ENCODE measurements at places on chromosomes 7 and 10.

GRCh38 chr10:110843031-110843430 is 28.7 kb upstream of the PDCD4 start:
- DNase-seq: no peak

DNA sequence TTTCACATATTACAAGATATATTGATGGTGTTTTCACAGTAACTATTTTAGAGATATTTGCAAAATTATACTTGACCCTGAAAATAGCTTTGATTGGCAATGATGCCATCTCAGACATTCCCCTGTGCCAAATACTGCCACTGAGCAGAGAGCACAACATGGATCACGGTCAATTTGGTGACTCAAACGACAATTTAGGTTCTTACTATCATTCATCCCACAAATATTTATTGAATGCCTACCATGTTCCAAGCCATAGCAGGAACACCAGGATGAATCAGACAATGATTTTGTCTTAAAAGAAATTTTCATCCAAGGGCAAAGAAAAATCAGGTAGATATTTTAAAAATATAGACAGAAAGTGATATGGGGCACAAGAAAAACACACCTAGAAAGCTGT is 153.2 kb upstream of the ADO start:
- no peak for DNase-seq

DNA sequence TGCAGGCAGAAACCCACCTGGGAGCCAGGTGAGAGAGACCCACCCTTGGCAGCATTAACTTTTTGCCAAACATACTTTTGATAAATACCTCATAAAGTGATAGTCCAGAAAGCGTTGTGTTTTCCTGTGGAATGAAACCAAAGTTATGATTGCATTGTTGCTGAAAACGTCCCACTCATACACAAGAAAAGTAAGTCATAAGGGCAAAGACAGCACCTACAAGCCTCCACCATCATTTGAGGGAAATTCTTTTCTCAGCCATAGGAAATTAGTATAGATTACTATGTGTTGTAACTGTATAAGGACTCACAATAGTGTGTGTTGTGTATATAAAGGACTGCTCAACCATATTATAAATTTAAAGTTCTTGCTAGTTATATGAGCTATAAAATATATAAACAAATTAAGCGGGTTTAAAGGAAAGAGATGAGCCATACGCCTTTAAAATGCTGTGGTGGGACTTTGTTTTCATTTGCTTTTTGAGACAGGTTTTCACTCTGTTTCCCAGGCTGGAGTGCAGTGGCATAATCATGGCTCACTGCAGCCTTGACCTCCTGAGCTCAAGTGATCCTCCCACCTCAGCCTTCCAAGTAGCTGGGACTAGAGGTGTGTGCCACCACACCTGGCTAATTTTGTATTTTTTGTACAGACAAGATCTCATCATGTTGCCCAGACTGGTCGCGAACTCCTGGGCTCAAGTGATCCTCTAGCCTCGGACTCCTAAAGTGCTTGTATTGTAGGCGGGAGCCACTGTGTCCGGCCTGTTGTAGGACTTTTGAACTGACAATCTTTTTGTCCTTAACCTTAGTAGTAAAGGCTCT is 160.8 kb downstream of the PKD1L1 start:
- no peak for DNase-seq

DNA sequence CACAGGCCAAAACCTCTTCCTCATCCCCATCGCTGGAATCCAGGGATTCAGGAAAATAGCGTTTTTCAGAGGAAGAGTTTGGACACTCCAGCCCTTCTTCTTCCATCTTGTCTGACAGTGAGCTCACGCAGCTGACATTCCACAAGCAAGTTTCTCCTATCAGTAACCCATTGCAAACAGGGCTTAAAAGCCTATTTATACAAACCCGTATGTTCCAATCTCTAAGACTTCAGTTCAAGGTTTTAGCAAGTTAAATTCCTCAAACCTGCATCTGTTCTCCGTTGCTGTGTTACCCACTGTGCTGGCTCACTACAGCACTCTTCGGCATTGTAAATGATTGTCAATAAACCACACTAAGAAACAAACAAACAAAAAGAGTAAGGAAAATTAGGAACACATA is 373 bp downstream of the DHX32 start:
- no peak for DNase-seq

GRCh38 chr7:99102361-99102760 is 41.5 kb downstream of the SMURF1 start:
- DNase-seq: no peak

GRCh38 chr10:69957886-69958555 is 94.6 kb upstream of the MACROH2A2 start:
- peak; percentile 21 for DNase-seq

DNA sequence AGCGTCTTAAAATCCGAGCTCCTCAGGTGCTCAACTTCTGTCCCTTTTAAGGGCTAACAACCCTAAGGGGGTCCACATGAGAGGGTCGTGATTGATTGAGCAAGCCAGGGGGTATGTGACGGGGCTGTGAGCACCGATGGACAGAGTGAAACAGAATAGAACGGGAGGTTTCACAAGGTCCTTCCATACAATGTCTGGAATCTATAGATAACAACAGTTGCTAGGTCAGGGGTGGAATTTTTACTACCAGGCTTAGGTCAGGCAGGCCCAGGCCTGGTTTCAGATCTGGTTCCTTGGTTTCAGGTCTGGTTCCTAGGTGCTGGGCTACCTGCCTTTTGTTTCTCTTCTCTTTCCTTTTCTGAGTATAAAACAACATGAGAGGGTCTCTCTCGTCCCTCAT is 80.9 kb downstream of the PTN start:
- no peak for DNase-seq

DNA sequence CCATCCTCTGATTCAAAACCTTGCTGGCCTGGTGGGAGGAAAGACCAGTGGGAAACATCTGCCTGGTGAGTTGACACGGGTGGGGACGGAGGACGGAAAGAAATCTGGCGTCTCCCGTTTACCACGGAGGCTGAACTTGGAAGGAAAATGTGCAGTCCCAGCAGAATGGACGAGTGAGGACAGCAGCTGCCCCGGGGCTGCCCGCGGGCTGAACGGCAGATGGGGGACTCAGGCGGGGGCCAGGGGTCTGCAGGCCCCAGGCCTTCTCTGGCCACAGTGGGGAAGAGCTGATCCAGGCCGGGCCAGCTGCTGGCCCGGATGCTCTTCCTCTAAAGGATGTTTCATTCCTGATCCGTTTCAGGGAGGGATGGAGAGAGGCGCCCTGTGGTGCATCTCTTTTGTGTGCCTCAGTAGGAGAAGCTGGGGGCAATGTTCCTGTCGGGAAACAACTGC is 147.5 kb upstream of the CHST15 start:
- no peak for DNase-seq

GRCh38 chr10:58833771-58834561 is 321.3 kb downstream of the BICC1 start:
- DNase-seq: no peak

DNA sequence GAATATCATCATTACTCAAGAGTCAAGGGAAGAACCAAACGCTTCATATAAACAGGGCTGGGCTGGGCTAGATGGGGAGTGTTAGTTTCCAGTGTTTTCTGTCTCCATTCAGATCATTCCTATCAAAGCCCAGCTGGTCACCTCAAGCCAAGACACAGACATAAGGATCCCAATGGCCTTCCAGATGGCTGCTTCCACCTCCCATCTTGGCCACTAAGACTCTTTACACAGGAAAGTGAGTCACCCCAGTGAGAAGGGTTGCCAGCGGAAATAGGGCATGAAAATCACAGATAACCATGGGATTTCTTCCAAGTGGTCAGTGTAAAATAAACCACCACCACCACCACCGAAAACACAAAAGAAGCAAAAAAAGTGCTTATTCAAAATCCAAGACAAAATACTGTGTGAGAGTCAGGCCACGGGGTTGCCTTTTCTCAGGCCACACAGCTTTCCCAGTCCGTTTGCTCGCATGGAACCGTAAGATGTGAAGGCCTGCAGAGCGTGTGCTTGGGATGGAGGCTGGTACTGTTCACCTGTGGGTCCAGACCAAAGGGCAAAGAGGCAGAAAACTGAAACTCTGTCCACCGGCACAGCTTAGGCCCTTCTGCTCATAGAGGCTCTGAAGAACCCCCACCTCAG is 5.6 kb downstream of the PRSS2 start:
- DNase-seq: no peak

DNA sequence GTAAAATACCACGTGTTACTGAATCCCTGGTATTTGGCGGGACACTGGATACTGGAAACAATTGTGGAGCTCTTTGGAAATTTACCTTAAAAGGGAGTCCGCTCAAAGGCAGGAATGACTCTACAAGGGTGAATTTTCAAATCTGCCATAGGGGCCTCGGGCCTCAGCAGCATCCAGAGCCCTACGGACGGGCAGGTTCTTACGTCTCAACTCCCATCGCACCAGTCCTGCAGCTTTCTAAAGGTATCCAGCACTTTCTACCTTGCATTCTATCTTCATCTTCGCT is 248 bp downstream of the PSPH start:
- no peak for DNase-seq

- peak; percentile 14 for DNase-seq
Measured at GRCh38 chr10:54800741-54801421, at the start of gene PCDH15. Gene PCDH15 (minus strand): TSS chr10:54801231. CDS start chr10:54664262, 136,969 bp downstream.

DNA sequence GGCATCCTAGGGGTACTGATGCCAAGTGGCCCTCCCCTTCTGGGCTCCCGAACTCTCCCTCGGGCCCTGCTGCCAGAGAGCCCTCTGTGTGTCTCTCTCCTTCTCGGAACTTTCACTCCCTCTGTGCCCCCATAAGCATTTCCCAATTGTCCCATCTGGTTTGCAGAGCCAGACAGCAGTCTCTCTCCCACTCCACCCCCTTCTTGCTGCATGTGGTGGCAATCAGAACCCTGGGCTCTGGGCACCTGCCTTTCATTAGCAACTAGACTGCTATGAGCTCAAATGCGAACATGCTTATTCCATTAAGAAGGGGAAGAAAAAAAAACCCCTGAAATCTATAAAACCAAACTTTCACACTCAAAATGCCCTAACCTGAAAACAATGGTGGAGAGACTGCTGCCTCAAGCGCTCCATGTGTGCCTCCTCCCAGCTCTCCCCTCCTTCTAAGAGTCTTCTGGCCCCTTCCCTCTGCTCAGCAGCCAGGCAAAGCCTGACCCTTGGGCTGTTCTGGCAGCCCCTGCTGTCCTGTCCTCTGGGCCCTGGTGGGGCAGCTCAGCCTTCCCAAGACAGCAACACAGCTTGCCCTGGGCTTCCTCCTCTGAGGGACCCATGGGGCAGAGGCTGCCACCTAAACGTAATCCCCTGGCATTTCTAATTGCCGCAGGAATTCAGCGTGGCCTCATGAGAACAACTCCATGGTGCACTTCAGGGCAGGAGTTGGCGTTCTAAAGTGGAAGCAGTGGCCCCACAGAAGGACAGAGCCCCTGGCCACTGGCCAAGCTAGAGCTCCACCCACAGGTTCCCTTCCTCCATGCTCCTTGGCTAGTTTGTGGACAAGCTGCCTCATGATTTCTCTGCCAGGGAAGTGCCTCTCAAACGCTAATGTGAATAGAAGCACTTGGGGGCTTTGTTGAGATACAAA is 415.4 kb downstream of the PLXNA4 start:
- peak; percentile 72 for DNase-seq

DNA sequence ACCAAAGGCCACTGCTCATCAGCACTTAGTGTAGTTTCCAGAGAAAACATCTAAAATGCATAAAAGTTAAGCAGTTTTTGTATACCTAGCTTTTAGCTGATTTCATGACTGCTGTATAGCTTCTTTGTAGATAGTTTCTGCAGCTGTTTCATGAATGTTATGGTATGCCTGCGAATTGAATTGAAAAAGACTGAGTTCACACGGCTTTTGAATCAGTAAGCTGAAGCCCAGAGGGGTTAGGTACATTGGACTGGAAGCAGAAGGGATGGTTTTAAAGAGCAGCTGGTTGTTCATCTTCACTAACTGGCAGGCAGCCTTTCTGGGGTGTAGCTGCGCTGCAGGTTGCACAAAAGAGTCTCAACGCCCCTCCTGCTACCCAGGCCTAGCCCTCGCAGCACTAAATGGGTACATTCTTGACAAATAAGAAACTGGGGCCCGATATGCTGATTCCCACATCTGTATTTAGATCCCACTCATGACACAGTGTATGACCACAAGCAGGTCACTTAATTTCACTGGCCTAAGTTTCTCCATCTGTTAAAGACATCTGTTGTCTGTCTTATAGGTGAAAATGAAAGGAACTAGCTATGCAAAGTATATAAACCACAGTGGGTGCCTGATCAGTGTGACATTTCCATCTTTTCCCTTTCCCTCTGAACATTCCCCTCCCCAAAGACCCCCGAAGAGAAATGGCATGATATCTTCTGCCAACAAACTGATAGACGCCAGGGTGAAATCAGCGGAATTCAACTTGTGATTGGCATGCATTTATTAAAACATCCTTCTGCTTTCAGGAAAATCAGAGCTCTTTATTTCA is 85.9 kb upstream of the AGBL3 start:
- no peak for DNase-seq

GRCh38 chr7:78779788-78780187 is 673.7 kb downstream of the MAGI2 start:
- DNase-seq: no peak

DNA sequence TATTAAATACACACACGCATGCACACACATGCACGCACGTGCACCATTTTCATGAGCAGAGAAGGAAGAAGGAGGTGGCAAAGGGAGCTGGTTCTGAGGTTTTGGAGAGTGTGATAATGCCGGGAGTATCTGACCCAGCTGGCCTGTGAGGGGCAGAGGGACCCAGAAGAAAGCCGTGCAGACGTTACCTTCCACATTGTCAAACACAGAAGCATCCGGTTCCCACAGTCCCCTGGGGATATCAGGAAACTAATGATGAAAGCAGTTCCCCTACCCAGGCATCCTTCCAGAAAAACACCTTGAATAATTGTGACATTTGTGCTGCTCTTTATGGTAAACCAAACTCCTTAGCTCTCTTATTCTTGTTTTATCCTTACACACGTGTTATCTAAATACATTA is 85.7 kb upstream of the FAM180A start:
- no peak for DNase-seq

DNA sequence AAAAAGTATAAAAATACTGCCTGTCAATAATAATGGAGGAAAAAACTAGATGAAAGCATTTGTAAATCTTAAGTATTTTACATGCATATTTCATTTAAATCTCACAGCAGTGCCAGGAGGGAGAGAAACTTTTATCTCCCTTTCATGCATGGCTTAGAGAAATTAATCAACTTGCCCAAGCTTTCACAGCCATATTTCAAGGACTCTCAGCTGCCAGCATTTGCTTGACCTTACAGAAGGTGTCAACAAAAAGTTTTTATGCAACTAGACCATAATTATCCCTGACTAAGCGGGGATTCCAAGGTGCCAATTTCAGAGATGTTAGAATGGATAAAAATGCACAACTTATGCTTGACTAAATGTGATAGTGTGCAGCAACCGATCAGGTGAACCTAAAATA is 125.4 kb downstream of the ZFAND4 start:
- DNase-seq: no peak

GRCh38 chr10:96287392-96288105 is 16.2 kb upstream of the BLNK start:
- DNase-seq: no peak

- DNase-seq: no peak
Measured at GRCh38 chr7:97026715-97027426, 2.2 kb upstream of the DLX5 start.

- no peak for DNase-seq
Measured at GRCh38 chr7:1705856-1706255, 35.8 kb downstream of the ELFN1 start.
